ENCODE measurements at places on chromosomes 6 and 20.

- DNase-seq, result no peak
These were observed 207.6 kb upstream of the DEFB112 start for GRCh38 chr6:50257322-50257721.

- no peak for DNase-seq
These were observed 102.7 kb downstream of the BMP5 start for GRCh38 chr6:55772730-55773129.

- DNase-seq, result no peak
These were observed 23.7 kb upstream of the TMEM14A start for GRCh38 chr6:52647199-52647598.

- no peak for DNase-seq
These were observed 18.1 kb downstream of the PMEPA1 start for GRCh38 chr20:57691699-57692098.

DNA sequence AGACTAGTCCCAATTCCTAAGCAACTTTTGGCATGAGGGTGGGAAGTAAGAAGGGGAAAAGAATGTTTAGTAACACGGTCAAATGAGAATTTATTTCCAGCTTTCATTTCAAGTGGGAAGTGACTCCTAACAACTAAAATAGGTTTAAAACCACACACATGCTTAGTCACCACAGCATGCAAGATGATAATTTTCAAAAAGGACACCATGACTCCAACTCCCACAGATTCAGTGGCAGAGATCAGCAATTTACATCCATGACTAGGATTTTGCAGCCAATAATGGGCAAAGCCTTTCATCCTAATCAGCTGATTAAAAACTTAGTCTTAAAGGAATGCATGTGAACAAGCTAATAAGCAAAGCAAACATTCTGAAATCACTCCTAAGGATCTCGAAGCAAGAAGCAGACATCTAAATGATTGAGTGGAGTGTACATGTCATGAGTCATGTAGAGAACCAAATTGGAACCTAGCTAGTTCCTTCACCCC lies 48.1 kb upstream of the GCLC start:
- no peak for DNase-seq

- DNase-seq, result no peak
These were observed 45.3 kb downstream of the CLIC5 start for GRCh38 chr6:45970326-45970725.

DNA sequence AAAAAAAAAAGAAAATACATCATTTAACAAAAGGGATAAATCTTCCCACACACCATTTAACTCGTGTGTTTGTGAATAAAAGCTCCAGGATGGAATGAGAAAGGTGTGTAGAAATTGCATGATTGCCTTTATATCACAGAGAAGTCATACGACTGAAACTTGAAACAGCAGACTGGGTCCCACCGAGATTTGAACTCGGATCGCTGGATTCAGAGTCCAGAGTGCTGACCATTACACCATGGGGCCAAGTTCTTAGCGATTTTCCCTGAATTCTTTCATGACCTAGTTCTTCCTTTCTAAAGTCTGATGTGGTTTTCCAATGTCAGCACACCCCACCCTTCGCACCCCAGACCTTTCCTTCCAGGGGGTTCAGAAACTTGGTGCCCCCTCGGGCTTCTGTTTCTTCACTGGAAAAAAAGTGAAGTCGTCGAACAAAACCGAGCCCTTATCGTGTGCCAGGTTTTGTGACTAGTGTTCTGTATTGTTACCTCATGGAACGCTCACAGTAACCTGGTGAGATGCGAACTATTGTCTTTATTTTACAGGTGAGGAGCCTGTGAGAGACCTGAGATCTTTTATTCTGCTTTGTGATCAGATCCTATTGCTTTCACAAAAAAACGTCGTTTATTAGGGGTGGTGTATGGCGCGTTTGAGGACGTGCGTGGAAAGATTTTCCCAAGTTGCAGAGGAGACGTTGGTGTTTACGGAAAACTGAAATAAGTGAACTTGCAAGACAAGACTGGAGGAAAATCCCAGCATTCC lies 120.8 kb downstream of the OR2B2 start:
- DNase-seq, result peak; percentile 79

- DNase-seq, result no peak
These were observed 172.9 kb downstream of the LAMA2 start for GRCh38 chr6:129055796-129056195.

DNA sequence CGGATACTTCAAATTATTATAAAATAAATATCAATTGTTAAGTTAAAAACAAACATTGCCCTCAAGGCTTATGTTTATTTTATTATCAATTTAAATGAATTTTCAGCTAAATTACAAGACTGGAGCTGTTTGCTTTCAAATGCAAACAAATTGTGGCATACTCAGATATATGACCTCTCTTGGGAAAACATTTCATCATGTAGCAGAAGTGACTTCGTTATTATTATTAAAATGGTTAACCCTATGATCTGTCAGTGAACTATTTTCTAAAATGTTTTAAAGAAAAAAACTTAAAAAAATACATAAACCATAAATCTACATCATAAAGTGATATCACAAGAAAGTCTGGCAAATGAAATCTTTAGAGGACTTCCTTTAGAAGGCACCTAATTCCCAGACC lies 72.5 kb downstream of the MAN1A1 start:
- DNase-seq, result no peak

GRCh38 chr20:14518648-14519047 lies 181.2 kb upstream of the FLRT3 start:
- DNase-seq, result no peak

- DNase-seq, result no peak
These were observed 1.8 kb downstream of the SNRPB start for GRCh38 chr20:2468581-2469407.

DNA sequence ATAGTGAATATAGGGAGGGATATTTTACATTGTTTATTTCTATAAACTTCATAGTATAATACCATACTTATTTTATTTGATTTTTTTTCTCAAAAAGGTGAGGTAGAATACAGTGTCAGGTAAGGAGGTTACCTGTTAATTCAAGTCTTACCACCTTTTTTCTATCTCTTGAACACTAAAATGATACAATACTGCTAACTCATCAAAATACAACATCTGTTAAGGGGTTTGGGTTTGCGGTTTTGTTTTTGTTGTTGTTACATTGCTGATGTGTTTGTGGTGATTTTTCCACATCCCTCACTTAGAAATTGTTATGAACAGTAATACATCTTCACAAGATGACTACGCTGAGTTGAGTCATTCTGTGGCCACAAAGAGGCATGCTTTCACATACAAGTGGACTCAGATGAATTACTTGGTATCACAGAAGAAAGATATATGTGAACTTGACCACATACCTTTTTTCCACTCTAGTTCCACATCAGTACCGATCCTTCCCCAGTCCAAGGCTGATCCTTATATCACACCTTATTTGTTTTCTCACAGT lies 139.4 kb upstream of the ID4 start:
- no peak for DNase-seq

DNA sequence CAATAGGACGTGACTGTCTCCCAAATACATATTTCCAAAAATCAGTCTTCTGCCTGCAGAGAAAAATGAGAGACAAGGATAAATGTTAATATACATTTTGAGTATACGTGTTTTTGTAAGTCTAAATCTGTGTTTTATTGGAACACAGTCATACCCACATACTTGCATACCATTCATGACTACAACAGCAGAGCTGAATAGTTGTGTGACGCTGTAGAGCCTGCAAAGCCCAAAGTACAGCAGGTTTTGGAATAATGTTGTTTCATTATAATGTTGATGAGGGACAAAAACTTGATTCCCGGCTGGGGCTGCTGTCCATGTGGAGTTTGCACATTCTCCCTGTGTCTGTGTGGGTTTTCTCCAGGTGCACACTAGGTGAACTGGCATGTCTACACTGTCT lies 23.8 kb upstream of the FBXO9 start:
- DNase-seq, result peak; percentile 25

DNA sequence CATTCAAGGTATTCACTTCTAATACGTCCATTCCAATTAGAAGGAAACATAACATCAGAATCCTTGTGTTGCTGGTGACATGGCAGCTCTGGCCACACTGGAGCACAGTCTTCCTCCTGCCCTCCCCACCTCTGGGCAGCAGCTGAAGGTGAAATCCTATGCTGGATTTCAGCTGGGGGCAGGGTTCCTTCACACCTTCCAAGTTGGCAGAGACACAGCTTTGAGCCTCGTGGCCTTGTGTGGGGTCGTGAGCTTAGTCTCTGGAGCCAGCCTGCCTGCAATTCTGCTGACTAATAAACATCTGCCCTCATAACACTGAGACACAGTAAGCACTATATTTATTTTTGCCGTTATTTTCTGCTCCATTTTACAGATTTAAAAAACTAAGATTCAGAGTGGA lies 218.9 kb upstream of the RIN2 start:
- no peak for DNase-seq

DNA sequence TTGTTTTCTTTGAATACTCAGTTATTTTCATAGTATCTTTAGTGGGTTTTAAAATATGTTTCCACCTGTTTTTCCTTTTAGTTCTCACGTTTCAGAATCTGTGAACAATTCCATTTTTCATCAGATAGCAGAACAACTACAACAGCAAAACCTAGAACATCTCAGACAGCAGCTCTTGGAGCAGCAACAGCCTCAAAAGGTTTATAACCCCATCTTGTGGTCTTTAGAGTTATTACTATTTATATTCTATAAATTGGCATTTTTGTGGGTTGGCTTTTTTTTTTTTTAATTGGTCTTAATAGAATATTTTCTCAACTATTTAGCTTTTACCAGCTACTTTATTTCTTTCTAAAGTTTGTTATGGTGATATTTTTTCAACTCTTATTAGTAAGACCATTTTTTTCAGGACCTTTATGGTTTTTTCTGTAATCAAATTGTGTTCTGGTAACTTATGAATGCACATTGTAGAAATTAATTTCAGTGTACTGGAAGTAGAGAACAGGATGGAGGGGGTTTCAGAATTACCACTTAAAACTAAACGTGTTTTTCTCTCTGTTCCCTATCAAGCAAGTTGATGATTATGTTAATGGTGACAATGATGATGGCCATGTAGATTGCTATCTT lies 72.2 kb downstream of the SCAF8 start:
- DNase-seq, result peak; percentile 53

GRCh38 chr6:134034961-134035822 lies 17.2 kb downstream of the SLC2A12 start:
- no peak for DNase-seq

DNA sequence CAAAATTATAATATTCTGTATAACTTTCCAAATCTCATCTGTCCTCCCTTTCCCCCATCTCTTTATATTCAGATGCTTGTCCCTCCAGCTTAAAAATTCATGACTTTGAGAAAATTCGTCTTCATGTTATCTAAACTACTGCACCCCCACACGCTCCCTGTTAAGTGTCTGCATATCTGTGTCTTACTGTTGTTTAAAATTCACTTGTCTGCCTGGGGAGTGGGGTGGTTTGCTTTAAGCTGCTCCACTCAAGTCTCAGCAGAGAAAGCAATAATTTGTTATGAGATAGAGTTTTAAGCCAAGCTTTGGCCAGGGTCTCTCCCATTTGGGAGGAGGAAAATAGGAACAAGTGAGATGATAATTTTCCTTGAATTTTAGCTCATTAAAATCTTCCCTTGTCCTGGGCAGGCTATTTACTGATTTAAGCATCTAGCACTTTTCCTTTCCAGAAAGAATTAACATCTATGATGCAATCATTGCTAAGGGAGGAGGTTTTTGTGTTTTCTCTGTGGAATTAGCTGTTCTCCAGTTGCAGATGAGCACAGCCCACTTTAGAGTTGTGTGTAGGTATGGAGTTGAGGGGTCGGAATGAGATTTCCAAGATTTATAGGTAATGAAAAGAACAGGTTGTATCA lies 36.8 kb downstream of the MTHFD1L start:
- no peak for DNase-seq

GRCh38 chr20:46013829-46014516 lies 5.3 kb downstream of the MMP9 start:
- DNase-seq, result peak; percentile 52

- DNase-seq, result no peak
These were observed 91.4 kb downstream of the CDH26 start for GRCh38 chr20:60049601-60050000.

- DNase-seq, result no peak
These were observed 115.5 kb downstream of the NFATC2 start for GRCh38 chr20:51426718-51427650.

DNA sequence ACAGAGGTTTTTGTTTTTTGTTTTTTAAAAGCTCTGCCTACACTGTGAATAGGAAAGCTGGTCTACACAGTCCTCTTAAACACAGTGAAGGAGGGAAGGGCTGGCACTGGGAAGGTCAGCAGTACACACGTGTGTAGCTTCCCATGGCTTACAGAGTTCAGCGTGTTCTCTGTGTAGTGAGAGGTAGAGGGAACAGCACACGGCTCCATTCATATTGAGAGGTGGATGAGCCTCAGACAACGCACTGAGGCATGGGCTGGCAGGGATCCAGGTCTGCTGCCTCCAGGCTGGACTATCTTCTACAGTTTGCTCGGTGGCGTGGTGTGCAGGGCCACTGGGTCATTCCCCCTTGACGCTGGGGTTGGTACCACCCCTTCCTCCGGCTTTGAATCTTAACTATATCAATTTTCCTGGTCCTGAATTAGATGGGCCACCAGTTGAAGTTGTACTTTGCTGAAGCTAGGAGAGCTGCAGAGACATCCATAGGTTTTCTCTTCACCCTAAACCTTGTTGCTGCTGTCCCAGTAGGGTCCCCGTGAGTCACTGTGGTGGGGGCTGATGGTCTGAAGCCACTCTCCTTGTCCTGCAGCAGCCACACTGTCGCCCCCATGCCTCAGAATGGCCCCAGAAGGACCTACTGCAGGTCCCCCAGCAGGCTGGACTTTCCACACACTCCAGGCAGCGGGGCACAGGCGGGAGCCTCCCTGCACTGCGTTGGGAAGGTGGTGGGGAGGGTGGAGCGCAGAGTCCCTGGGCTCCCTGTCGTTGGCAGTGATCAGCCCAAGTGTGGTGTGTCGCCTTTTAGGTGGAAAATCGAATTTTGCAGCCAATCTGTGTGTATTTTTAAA lies 2.0 kb downstream of the ARFGAP1 start:
- DNase-seq, result no peak

GRCh38 chr6:41294214-41294872 lies 7.9 kb upstream of the TREM1 start:
- no peak for DNase-seq

DNA sequence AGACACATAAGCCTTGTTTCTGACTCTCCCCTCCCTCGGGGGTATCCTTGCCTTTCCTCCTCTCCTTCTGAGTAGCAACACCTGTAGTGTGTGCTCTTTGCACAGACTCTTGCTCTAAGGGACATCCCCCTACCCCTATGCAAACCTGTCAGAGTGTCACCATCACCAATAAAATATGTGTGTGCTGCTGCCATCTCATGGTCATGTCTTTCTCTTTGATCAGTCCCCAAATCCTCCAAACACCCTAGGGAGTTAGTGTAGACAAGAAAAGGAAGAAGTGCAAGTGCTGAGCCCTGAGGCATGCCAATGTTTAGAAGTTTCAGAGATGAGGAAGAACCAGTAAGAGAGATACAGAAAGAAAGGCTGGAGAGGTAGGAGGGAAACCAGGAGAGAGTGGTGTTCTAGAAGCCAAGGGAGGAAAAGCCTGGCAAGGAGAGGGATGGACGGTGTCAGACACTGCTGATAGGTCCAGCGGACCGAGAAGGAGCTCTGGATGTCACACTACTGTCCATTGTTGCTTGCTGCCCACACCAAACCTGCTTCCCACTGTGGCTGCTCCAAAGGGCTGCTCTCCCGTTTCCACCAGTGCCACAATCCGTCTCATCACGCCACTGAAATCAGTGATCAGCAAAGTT lies 16.4 kb downstream of the TRMT6 start:
- DNase-seq, result peak; percentile 23

GRCh38 chr6:57207141-57207540 lies 15.0 kb downstream of the RAB23 start:
- DNase-seq, result no peak

Data from ACHN (cell line).